ENCODE measurements at places on chromosomes 6 and 20.

DNA sequence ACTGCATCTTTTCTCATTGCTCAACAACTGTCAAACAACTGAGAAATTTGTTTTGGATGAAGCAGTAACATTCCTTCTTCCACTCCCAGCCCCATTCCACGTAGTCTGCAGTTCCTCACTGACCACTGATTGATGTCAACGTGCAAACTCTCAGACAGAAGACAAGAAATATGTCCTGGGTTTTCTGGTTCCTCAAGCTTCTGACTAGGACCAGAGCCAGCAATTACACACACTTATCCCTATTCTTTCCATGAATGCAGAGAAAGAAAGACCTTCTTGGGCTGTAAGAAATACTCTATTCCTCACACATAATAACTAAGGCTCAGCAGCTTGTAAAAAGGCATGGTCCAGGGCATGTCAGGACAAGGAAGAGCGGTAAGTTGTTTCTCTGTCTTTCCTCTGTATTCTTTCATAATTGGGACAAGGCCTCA lies 790.1 kb upstream of the SLC35B3 start:
- no peak for DNase-seq

GRCh38 chr20:46228670-46229069 lies 79.6 kb downstream of the CDH22 start:
- no peak for DNase-seq

- DNase-seq: no peak
These were observed 691.8 kb downstream of the QKI start for GRCh38 chr6:164106345-164106769.

GRCh38 chr6:28956331-28956730 lies 32.5 kb upstream of the TRIM27 start:
- DNase-seq: no peak

DNA sequence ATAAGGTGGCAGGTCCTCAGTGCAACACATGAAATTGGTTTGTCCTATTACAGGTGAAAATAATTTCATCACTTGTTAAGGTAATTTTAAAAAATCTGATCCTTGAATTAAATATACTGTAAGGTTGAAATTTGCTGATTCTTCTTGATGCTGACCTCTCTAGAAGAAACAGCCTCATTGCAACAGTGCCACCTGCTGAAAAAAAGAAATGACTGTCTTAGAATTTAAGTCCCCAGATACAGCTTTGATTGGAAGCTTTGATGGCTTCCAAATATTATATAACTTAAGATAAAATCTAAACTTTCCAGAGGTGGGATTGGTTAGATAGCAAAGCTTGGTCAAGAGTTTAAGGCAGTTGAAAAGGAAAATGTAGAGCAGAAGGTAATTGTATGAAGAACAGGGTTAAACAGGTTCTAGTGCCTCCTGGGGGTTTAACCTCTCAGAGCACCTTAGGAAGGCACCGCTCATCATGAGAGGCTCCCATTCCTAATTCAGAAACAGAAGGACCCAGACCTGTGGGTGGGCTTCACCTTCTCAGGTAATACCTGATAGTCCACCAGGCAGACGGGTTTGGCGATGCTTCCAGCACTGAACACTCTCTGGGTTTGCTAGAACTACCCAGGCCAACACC lies 401.0 kb downstream of the PAX1 start:
- DNase-seq: no peak

- no peak for DNase-seq
These were observed 96.4 kb downstream of the TMEM170B start for GRCh38 chr6:11633741-11634509.

DNA sequence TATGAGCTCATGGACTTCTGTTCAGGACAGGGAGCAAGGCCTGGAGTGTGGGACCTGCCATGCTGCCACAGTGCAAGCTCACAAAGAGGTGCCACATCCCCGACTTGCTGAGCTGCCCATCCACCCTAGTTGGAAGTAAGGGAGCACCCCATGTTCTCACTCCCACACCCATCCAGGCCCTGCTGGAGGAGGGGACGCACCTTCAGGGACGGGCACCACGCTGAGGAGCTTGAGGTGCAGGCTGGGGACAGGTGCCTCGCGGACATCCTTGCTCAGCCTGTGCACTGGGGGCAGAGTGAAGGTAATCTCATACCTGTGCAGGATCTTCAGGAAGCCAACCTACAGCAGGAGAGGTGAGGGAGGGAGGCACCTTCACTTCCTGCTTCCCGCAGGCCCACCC lies 12.3 kb downstream of the ADISSP start:
- DNase-seq: no peak

GRCh38 chr20:18721551-18722115 lies 92.0 kb upstream of the SCP2D1 start:
- DNase-seq: no peak

- no peak for DNase-seq
These were observed 13.1 kb upstream of the NT5DC1 start for GRCh38 chr6:116087437-116088027.

DNA sequence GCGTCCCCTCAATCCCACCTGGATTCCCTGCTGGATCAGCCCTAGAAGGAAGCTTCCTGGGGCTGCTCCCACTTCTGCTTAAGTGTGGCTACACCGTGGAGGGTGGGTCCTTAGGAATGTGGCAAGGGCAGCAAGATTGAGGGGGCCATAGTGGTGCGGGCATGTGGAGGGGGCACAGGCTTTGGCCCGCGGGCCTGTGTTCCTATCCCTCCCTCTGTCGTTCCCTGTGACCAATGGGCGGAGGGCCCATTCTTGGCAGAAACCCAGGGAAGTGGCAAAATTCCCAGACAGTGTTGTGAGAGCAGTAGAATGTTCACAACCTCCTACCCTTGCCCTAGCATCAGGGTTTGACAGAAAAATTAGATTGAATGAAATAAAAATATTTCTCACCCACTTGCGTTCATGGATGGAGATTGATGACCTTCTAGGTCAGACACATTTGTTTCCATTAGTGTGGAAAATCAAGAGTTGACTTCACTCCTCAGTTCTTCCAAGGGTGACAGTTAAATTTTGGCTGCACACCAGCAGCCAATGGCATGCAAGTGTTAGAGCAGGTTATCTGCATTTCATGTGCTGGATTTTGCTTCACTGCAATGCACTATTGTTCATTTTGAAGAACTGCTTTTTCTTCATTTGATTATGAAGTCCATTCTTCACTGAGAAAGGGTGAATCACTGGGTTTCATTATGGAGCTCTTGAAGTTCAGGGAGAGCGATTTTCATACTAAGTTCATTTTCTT lies 49.3 kb upstream of the AHI1 start:
- DNase-seq: no peak

DNA sequence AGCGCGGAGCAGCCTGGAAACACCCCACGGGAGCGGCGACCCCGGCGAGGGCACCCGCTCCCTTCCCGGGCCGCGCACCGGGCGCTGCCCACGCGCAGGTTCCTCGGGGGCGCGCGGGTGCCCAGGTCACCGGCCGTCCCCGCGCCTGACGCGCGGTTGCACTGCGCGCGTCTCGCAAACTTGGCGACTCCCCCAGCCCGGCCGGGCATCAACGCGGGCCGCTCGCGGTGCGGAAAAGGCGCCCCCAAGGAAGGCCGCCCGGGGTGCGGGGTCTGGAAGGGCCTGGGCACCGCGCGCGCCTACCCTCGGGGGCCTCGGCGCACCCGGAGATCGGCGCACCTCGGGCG lies 555 bp upstream of the ZBTB46 start:
- DNase-seq: no peak

DNA sequence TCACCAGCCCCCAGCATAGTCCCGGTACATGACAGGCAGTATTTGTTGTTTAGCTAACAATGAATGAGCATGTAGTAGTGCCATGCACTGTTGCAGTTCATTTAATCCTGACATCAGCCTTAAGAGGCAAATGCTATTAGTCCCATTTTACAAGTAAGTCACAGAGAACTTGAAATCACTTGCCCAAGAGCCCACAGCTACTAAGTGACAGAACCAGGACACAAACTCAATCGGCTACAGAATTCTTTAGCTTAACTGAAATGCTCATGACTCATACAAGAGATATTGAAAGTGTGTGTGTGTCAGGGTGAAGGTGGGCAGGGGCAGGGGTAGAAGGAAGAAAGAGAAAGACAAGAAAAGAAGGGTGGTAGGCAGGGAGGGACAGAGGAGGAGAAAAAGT lies 52.7 kb downstream of the UNC5CL start:
- no peak for DNase-seq

GRCh38 chr6:30102414-30102969 lies 10.4 kb downstream of the TRIM31 start:
- no peak for DNase-seq

DNA sequence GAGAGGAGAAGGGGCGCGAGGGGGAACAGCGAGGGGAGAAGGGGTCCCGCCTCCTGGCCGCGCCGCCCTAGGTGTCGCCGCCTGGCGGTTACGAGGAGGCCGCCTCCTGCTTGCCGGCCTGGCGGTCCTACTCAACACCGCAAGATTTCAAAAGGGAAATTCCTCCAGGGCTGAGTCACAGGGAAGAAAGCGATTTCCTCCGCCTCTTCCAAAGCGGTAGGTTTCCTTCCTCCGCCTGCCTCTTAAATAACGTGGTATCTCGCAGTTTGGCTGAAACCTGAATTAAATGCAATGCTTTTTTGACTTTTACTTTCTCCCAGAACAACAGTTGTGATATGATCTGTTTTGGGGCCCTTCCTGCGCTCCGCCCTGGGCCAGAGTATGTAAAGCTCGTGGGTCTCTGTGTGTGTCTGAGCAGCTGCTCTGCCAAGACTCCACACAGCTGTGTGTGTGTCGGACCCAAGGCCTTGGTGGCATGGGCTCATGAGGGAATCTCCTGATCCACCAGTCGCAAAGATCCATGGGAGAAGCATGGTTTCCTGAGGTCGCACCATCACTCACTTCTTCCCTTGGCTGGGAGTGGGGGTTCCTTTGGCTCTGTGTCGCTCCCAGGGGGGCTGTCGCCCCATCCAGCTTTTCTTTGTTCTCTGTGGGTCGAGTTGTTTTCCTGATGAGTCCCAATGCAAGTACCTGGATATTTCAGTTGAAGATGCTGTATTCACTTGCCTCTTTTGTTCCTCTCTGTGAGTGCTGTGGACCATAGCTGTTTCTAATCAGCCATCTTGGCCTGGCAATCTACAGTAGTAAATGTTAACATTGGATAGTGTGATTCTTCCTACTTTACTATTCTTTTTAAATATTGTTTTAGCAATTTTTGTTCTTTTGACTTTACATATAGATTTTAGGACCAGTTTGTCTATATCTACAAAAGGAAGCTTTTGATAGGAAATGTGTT lies 31.6 kb upstream of the NOTCH4 start:
- peak; percentile 49 for DNase-seq

- DNase-seq: no peak
These were observed 92.3 kb upstream of the HCRTR2 start for GRCh38 chr6:55082021-55082420.

DNA sequence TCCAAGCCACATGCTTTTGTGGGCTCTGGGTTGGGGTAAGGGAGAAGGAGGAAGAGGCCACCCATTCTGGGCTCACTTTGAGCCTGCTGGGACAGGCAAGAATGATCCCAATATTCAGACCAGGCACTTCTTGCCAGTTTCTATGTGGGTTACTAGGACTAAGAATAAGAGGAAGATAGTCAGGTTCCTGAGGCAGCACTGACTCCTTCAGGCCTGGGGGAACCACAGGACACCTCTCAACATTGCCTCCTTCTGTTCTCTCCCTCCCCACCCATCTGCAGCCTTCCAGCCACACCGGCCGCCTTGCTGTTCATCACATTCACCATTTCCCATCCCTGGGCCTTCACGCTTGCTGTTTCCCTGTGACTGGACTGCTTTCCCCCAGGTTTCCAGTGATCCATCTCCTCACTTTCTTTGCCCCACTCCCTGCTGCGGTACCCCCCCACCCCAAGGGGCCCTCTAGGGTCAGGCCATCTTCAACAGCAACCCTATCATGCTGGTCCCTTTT lies 69.2 kb upstream of the SIRPA start:
- DNase-seq: no peak

DNA sequence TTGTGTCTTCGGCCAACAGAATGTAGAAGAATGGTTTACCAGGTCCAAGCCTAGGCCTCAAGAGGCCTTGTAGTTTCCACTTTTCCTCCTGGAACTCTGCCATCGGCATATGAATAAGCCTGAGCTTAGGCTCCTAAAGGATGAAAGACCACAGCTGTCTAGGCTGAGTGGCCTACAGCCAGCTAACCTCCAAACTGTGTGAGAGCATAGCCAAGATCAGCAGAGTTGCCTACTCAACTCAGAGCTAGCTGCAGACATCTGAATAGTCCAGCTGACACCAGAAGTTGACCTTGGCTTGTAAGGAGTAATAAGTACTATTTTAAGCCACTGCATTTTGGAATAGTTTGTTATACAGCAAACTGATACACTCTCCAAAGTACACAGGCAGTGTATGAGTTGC lies 52.6 kb upstream of the SMIM29 start:
- DNase-seq: no peak

DNA sequence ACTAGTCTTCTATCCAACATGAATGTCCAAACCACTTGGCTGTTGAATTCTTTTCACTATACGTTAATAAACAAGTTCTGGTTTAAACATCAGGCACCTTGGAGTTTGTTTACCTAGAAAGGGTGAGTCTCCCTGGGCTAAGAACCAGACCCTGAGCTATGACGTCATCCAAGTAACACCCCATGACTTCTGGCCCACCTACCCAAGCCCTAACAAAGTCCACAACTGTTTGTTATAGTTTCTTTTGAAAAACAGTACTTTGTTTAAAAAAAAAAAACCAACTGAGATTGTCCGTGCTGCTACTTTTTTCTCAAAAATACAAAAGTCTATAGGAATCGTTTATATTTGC lies 146.9 kb upstream of the BEND6 start:
- no peak for DNase-seq

DNA sequence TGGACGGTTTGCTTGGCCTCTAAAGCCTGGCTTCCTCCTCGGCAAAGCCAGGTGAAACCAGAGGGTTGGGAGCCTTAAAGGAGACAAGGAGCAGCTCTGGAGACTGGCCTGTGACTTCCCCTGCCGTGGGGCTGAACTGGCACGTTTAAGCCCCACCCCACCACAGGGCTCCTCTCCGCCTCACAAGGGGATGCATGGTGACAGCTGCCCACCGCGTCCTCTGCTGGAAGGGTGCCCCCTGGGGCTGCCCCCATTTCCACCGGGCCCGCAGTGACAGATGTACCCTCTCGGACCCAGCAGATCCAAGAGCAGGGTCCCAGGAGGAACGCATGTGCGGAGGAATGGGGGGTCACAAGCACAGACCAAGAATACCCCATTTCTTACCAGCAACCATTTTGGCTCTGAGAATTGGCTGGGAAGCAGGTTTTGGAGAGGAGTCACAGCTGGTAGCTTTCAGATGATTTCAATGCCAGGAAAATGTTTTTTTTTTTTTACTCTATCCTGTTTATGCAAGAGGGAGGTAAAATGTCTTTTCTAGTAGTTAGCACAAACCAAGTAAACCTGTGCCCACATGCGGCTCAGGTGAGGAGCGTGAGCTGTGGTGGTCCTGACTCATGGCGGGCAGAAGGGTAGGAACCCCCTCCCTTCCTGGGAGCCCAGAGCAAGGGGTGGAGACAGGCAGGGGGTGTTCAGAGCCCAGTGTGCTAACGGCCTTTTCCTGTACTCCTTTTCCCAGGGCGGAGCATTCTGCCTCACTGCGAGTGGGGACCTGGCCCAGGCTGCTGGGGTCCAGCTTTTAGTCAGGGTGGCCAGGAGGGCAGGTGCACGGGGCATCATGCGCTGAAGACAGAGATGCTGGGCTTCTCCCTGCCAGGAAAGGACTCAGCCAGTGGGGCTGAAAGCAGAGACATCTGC lies 33.0 kb downstream of the FRMD1 start:
- no peak for DNase-seq

- DNase-seq: peak; percentile 59
These were observed 24.7 kb downstream of the MYT1 start for GRCh38 chr20:64188682-64189529.

Data from pancreas (tissue), 10 donors.